Gastrocnemius medialis (tissue), 4 donors: ENCODE measurements at places on chromosomes 4 and X.

- DNase-seq = no peak
These were observed 94.1 kb downstream of the BCOR start for GRCh38 chrX:40003428-40004245.

GRCh38 chr4:43253541-43253940 is 361.0 kb downstream of the GRXCR1 start:
- no peak for DNase-seq

DNA sequence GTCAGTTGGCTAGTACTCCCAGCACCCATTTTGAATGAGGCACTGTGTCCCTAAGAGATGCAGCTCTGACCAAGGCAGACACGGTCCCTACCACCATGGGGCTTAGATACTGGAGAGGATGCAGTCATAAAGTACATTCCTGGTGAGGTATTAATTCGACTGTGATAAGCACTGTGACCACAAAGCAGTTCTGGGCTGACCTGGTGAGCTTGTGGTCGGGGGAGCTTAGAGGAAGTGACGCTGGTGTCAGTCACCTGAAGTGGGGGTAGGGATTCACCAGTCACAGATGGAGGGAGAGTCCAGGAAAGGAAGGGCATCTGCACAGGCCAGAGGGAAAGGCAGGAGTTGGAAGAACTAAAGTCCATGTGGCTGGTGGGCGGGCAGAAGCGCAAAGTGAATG is 15.8 kb upstream of the CLTRN start:
- no peak for DNase-seq

- DNase-seq = no peak
These were observed 91.9 kb upstream of the MAPK10 start for GRCh38 chr4:86451560-86452330.

DNA sequence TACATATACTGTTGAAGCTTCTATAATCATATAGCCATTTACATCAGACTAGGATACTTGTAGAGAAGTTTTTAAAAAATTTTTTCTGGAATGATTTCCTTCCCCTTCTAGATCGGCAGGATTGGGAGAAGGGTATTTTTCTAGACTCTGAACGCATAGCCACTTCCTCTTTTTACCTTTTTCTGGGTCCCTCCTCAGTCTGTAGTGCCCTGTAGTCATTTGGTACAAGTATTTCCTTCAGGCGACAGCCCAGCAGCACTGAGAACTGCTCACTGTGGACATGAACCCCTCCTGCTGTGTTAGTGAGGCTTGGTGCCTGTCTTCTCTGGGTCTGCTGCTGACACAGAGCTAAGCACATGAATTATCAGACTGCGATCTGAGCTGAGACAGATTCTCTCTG is 255.4 kb downstream of the ARHGAP10 start:
- DNase-seq = no peak

GRCh38 chr4:1790005-1790404 is 3.1 kb upstream of the FGFR3 start:
- no peak for DNase-seq

DNA sequence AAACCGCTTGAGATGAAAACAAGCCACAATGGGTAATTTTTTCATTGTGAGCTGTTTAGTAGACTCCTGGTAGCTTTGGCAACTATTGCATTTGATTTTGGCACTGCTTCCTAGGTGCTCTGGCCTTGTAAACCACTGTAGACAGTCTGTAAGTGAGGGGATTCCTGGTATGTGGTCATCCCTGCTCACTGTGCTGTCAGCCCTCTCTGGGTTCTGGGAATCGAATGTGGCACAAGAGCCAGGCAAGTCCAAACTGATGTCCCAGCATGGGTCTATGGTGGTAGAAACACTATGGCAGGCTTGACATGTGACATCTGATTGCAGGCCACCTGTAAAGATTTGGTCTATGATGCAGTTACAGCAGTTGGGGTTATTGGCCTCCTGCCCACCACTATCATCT is 2.5 kb downstream of the USP51 start:
- no peak for DNase-seq

GRCh38 chr4:186819342-186820086 is 95.9 kb upstream of the FAT1 start:
- no peak for DNase-seq
